ENCODE measurements at places on chromosomes 1 and 21.
A peak's percentile ranks its signal among the peaks of the same experiment; 100 is the strongest.

DNA sequence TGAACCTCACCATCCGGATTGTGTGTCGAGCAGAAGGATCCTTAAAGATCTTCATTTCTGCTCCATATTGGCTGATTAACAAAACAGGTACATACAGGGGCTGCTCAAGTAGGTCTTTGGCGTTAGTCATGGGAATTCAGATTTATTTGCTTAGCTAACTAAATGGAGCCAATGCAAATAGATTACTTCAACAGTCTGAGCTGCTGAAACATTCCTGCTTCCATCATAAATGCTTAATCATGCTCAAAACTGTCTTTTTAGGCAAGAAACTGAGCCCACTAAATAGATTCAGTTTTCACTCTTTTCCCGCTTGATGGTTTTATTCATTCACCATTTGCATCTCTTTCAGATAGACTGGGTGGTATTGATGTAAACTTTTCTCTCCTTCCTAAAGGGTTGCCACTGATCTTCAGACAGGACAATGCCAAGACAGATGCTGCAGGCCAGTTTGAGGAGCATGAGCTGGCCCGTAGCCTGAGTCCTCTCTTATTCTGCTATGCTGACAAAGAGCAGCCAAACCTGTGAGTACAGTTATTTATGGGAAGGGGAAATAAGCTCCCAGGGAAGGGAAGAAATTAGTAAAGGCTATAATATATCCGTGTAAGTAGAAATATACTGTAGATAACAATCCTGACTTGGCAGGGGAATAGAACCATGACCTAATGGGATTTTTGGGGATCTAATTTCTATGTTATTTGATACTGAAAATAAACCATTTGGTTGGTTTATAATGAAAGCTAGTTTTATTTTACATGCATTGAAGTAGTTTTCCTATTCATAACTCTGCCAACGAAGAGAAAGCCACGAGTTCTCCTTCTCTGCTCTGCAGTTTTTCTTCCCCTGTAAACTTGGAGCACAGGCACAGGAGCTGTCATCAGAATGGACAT, 126.4 kb downstream of the VPS13D start:
- DNase-seq = no peak

- DNase-seq = no peak
These were observed 172.8 kb upstream of the CACNA1E start for GRCh38 chr1:181310560-181310959.

DNA sequence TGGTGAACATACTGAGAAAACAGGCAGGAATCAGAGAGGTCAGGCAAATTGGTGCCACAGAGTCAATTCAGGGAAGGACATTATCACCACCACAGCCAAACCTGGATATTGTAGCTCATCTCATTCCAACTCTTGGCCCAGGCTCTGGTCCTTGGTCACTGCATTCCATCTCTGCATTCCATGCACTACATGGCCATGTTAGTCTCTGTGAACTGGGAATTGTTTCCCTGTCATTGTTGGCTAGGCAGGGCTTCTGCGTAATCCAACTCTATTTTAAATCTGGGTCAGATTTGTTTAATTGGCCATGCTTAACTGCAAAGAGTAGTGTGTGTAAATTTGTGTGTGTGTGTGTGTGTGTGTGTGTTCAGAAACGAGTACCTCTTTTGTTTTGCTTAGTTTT, 837.6 kb upstream of the ADAMTS5 start:
- no peak for DNase-seq

DNA sequence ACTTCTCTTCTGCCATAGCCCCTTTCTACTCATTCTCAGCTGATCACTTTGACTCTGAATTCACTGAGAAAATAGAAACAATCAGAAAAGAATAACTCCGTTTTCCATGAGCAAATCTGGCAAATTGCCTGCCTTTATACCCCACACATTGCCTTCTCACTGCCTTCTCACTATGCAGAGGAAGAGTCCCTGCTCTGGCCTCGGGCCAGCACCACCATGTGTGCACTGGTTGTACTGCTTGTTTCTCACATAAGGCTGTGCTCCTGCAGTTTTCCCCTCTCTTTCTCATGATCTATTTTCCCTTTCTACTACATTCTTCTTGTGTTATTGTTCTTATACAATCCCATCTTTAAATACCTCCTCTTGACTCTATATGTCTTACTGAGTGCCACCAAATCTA, 2.3 kb upstream of the HMGCS2 start:
- DNase-seq = peak; percentile 15

DNA sequence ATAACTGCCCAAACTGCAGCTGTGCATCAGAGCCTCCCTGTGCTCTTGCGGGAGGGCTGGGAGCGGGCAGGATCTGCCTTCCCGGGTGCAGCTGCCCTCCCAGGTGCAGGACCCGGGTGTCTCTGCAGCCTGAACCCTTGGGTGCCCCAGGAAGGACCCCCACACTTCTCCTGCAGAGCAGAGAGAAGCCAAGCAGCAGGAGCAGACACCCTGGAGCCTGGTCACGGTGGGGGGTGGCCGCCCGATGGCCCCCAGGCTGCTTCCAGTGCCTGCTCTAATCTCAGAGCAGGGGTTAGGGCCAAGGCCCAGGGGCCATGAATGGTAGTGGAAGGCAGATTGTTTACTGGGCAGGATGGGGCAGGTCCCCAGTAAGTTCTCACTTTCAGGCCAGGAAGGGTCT, 83.0 kb downstream of the RHOU start:
- no peak for DNase-seq

DNA sequence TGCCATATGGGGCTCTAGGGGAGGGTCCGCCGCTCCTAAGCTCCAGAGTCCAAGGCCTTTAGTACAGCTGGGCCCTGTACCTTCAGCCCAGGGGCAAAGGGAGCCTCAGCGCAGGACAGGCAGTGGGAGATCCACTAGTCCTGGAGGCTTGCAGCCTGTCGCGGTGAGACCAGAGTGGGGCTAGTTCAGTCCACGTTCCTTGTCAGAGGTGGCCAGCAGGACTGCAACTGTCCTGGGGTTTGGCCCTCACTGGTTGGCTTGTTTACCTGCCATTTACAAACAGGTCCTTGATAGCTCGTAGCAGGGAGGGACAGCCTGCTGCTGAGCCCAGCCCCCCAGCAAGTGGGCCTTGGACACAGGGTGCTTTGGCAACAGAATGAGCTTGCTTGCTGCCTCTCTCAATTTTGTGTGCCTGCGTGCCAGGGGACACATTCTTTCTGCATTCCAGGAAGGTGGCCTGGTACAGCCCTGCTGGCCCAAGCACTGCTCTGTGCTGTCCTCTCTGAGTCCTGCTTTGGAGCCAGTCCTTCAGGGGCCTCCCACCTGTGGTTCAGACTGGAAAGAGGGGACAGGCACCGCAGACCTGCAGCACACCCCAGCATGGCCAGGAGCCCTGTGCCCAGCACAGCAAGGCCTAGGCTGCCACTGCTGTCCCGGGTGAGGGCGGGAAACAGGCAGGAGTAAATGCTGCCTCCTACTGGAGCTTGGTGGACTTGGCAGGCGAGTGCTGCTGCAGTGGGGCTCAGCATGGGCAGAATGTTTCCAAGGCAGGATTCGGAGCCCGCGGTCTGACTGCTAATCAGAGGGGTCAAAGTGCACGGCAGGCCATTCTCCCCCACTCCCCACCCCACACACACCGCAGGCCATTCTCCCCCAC, 15.2 kb downstream of the H6PD start:
- no peak for DNase-seq

DNA sequence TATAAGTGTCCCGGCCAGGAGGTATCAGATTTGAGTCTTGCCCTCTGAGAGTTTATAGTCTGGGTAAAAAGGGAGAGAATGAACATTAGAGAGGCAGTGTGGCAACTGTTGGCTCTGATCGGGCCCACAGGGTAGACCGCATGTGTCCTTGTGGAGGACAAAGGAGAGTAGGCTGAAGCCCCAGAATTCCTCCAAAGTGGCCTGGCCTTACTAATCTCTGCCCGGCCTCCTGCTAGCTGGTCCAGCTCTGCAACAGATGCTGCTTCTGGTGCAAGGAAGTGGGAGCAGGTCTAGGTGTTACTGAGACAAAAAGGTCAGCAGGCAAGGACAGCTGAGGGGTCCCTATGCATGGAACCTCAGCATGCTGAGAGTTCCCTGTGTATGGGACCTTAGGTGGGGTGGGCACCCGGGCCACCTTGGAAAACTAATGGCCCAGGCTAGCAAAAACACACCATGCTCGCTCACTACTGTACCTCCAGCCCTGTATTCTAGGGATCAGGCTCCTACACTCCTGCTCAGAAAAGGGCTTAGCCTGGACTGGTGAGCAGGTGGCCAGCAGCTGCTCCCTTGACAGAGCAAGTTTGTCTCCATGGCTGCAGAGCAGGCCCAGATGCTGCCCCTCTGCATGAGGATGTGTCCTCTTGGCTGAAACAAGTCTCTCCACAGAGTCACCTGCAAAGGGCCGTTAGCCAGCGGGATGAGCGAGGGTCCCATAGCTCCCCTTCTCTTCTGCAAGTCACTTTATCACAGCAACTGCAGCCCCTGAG, 30.3 kb upstream of the RGS16 start:
- no peak for DNase-seq

- DNase-seq = no peak
These were observed 68.3 kb upstream of the SIM2 start for GRCh38 chr21:36630485-36631206.

DNA sequence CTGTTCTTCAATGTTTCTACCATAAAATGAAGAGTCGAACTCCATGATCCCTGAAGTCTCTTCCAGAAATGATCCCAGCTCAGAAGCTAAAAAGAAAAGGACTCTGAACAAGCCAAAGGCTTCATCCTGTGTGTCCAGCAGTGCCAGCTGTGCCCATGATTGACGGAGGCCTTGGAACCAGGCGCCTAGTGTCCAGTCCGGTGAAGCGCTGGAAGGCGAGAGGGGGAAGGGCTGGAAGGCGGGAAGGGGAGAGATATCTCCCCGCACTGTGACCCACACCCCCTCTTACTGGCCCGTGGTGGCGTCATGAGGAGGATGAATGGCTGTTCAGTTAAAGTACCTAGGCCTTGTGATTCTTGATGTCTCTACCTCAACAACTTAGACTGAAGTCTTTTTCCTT, 10.4 kb upstream of the PLEKHA6 start:
- no peak for DNase-seq

GRCh38 chr1:213519098-213519497, 468.1 kb downstream of the RPS6KC1 start:
- no peak for DNase-seq

GRCh38 chr21:41182547-41182946, 14.6 kb downstream of the BACE2 start:
- DNase-seq = no peak

DNA sequence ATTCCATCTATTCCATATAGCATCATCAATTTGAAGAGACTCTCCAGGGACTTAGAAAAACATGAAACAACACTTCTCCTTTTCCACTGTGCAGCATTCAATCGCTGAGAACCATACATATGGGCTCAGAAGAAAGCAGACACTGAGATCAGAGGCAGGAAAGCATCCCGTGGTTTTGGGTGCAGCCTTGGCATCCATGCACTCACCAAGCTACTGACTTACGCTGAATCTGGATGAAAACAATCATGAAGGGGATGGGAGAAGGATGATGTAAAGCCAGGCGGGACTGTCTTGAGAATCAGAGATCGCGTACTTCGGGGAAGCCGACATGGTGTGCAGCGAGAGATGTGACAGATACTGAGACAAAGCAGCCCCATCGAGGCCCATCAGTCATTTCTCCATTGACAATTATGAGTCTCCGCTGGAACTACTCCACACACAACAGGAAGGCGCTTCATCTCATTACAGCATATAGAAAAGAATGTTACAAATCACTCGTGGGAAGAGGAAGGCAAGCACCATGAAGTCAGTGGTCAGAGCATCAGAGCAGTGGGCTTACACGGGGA, 2.3 kb upstream of the TIAM1 start:
- DNase-seq = no peak

- no peak for DNase-seq
These were observed 53.1 kb downstream of the VANGL2 start for GRCh38 chr1:160453443-160453842.

DNA sequence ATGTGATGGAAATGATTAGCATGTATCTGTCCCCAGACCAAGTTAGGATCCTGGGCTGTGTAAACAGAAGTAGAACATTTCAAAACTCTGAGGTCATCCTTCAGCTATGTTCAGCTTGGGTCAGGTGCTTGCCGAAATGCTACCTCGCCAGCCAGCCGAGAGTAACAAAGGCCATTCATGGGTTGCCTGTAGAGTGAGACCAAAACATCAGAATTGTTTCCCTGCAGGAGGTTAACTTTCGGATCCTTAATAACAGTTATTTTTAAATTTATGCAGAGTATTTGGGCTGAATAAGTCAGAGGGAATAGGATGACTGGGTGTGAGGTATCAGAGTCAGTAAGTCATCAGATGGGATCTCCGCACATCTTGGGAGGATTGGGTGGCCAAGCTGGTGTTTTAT, 35.6 kb downstream of the SMYD2 start:
- DNase-seq = no peak

GRCh38 chr21:44337941-44338895, 972 bp downstream of the CFAP410 start:
- DNase-seq = no peak

- DNase-seq = no peak
These were observed 916.2 kb upstream of the B3GALT2 start for GRCh38 chr1:194102607-194103006.

DNA sequence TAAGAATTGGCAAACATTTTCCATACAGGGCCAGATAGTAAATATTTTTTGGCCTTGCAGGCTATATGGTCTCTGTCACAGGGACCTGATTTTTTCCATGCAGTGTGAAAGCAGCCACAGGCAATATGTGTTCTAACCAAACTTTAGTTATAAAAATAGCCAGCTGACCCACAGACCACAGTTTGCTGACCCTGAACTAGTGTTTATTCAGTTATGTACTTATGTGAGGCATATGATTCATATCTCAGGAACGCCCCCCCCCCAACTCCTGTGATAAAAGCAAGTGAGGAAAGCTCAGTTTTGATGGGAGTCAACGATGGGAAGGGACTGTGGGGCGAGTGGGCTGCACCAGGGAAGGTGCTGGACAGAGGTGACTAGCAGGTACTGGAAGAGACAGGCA, 80.1 kb downstream of the HMGB4 start:
- peak; percentile 68 for DNase-seq

DNA sequence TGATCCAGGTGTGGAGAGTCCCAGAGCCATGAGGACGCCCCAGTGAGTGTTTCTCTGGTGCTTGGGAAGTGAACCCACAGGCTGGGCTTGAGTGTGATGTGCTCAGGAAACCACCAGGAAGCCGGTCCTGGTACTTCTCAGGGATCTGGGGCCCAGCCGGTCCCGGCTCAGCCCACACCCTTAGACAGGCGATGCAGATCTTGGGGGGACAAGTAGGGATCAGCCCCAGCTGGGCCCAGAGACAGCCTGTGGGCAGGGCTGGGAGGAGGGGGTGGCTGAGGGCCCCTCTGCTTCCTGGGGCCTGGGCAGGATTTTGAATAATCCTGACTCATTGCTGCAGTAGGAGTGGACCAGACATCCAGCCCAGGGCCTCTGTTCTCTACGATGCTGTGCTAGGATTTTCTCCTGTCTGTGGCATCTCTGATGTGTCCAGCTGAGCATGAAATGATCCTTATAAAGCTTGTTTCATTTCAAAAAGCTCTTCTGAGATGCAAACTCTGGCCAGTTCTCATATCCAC, 698.0 kb downstream of the PTPRU start:
- no peak for DNase-seq

Measured in smooth muscle cell of the brain vasculature (primary cell).